ENCODE measurements at places on chromosomes 2 and 18. TPM values are rescaled to one million over a fixed set of nuclear protein-coding genes. Genes with fewer than 3 reads are reported as not detected.

The ELOA2 gene
- total RNA-seq = not detected

The CTNNA2 gene
- total RNA-seq = 114 TPM

The RAPGEF4 gene
- 45.1 TPM for total RNA-seq

The IL37 gene
- not detected for total RNA-seq

The EGR4 gene
- 0.09 TPM for total RNA-seq

The FANCL gene
- total RNA-seq = 54.6 TPM

The SCN9A gene
- 69.0 TPM for total RNA-seq

The CCDC148 gene
- 13.5 TPM for total RNA-seq

The NEB gene
- total RNA-seq = 3.9 TPM

The TSHZ1 gene
- 14.4 TPM for total RNA-seq

The POTEC gene
- 0.09 TPM for total RNA-seq

The LOXHD1 gene
- total RNA-seq = 0.18 TPM

The ABCB11 gene
- 2.6 TPM for total RNA-seq

The C1GALT1C1L gene
- total RNA-seq = 0.27 TPM

DNA sequence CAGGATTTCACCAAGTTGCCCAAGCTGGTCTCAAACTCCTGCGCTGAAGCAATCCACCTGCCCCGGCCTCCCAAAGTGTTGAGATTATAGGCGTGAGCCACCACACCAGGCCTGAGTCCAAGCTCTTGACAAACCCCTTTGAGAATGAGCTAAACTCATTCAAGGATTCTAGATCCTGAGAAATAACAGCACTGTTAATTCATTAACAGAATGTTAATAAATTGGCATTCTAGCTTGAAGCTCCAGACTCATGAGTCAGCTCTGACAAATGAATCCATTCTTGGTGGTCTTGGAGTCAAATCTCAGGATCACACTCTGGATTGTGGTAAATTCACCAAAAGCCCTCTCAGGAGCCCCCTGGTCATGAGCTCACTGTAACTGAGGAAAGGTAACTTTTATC lies 1.8 kb downstream of the NARS1 start:
- no peak for DNase-seq

- no peak for DNase-seq
Measured at GRCh38 chr2:203802342-203803052, 65.1 kb upstream of the CTLA4 start.

- no peak for DNase-seq
Measured at GRCh38 chr18:35252466-35252865, 11.6 kb downstream of the ZNF397 start.

GRCh38 chr2:20578895-20579825 lies 71.7 kb downstream of the HS1BP3 start:
- peak; percentile 82 for DNase-seq

GRCh38 chr2:72138921-72139381 lies 8.7 kb downstream of the CYP26B1 start:
- DNase-seq = peak; percentile 8

DNA sequence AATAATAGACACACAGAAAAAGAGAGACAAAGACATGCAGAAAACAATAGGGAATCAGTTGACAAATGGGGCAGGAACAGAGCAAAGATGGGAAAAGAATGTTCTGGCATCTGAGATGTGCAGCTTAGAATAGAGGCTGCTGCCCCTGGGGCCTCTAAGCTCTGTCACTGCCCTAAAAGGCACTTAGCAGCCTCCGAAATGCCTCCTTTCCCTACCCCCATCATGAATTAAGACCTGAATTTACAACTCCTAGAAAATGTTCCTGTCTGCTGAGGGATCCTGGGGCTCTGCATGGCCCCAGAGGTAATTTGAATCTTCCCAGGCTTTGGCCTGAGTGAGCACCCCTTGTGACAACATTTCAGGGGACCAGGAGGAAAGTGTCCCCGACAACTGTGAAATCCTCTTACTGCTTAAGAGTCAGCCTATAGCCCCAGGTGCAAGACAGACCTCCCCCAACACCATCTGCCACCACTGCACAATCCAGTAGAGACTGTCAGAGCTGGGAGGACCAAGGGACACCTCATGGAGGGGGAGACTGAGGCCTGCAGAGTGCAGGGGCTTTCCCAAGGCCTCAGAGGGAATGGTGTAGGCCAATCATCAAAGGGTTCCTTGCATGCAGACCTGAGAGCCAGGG lies 24.8 kb downstream of the MRPL35 start:
- no peak for DNase-seq

- DNase-seq = no peak
Measured at GRCh38 chr2:144983107-144983506, 463.2 kb upstream of the ZEB2 start.

- DNase-seq = no peak
Measured at GRCh38 chr2:3793249-3793648, 89.9 kb downstream of the DCDC2C start.

GRCh38 chr2:14602309-14602708 lies 30.2 kb upstream of the LRATD1 start:
- no peak for DNase-seq

- DNase-seq = no peak
Measured at GRCh38 chr2:99000708-99001107, 64.7 kb upstream of the CRACDL start.

- DNase-seq = no peak
Measured at GRCh38 chr2:117855886-117856285, 41.4 kb downstream of the DDX18 start.

- no peak for DNase-seq
Measured at GRCh38 chr2:128157644-128158043, 66.6 kb downstream of the UGGT1 start.

GRCh38 chr18:72544092-72544886 lies at the start of gene CBLN2:
Gene CBLN2 (minus strand): TSS chr18:72544342. CDS start chr18:72542160, 2,182 bp downstream.
- peak; percentile 13 for DNase-seq

DNA sequence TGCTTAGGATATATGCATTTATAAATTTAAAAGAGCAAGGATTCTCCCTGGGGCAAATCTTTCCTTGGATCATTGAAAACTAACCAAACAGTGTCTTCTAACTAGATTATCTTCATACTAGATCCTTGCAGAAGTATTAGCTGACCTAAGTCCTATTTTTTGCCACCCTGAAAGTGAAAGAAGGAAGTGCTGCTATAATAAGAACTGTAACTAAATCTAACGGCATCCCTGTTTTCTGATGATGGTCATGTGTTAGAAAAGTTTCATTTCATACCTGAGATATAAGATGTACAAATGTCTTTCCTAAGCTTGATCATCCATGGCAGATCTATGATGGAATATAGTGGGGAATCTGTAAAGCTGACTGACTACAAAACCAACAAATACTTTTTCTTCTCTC lies 102.7 kb downstream of the MAP2 start:
- no peak for DNase-seq

GRCh38 chr2:23614701-23615100 lies 229.7 kb downstream of the KLHL29 start:
- no peak for DNase-seq

GRCh38 chr18:22813648-22814328 lies 119.3 kb upstream of the RBBP8 start:
- peak; percentile 1 for DNase-seq

- no peak for DNase-seq
Measured at GRCh38 chr18:57941841-57942489, 102.1 kb upstream of the NEDD4L start.

- DNase-seq = no peak
Measured at GRCh38 chr2:96495982-96496629, 9.1 kb downstream of the NEURL3 start.

DNA sequence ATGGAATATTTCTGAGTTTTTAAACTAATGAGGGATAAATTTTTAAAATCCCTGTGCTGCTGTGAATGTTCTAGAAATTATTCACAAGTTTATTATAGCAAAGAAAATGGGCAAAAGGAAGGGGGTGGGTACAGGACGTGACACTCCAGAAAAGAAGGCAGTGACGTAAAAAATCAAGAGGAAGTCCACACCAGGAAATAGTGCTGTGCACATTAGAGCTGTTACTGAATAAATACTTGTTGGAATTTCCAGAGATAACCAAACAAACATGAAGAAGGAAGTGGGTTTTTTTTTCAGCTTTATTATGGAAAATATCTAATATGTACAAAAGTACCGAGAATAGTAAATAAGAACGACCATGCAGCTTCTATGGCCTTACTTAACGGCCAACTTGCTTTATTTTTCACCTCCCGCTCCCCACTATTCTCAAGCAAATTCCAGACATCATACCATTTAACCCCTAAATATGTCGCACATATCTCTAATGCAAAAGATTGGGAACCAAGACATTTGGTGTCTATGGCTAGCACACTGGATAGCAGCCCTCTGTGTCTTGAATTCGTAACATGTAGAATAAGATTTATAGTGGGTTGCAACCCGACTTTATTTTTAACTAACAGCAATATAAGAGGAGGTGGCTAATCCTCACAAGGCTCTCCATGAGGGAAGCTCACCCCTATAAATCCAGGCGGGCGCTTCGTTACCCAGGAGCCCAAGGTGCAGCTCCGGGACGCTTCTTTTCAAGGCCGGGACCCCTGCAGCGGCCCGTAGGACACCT lies 580 bp upstream of the NDUFV2 start:
- peak; percentile 47 for DNase-seq

DNA sequence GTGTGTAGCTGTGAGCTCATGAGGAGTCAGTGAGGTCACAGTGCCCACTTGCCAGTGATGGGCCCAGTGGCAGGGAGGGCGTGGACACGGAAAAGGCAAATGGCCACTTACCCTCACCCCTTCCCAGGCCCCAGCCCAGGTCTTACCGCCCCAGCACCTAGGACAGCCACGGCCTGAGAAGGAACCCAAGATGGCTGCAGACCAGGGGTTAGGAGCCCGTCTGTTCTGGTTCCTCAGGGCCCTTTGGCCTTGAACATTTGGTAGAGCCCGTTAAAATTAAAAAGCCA lies 74.1 kb downstream of the EMX1 start:
- no peak for DNase-seq

- DNase-seq = no peak
Measured at GRCh38 chr2:189267925-189268579, 88.5 kb upstream of the COL5A2 start.

GRCh38 chr2:235461763-235462414 lies 32.0 kb upstream of the AGAP1 start:
- no peak for DNase-seq

Measured in cerebellum (tissue), 4 donors.